T-helper 2 cell (primary cell): ENCODE measurements at places on chromosomes 4 and X.

DNA sequence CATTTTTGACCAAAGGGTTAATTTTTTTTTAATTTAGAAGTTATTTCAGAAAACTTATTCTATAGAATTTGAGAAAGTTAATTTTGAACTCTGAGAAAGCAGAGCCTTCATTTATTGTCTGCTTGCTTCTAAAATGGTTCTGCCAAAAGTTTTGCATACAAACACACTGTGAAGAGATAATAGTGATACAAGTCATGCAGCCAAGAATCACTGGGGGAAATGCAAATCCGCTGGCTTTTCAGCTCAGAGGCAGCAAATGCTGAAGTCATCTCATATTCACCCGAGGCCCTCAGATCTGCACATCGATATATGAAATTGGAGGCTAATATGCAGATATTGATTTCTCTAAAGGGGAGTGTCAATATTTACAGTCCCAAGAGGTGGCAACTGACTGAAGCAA lies 186.2 kb downstream of the KIT start:
- DNase-seq = no peak

DNA sequence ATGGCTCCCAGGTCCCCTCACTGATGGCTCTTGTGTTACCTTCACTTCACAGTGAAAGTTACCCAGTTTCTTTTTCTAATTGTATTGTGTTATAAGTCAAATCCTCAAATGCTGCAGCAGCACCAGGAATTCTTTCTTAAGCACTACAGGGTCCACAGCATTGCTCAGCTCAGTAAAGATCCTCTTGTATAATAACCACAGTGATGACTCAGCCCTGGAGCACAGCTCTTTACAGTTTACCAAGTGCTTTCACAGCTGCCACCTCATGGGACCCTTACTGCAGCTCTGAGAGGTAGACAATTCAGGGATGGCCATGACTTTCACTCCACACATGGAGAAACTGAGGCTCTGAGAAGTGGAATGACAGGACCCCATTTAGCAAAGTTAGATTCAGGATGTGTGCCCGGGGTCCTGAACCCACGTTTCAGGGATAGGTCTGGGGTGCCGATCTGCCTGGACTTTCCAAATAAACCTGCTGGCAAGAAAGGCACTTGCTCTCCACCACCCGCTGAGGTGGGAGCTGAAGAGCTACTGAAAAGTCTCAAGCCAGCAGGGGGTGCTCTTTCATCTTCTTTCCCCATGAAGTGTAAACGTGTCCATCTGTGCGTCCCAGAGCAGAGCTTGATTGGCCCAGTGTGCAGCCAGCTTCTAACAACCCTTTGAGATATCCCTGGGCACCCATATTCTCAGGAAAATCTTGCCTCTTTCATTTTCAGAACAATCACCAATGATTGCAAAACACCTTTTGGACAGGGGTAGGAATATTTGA lies 35.7 kb upstream of the GABRQ start:
- DNase-seq = no peak

DNA sequence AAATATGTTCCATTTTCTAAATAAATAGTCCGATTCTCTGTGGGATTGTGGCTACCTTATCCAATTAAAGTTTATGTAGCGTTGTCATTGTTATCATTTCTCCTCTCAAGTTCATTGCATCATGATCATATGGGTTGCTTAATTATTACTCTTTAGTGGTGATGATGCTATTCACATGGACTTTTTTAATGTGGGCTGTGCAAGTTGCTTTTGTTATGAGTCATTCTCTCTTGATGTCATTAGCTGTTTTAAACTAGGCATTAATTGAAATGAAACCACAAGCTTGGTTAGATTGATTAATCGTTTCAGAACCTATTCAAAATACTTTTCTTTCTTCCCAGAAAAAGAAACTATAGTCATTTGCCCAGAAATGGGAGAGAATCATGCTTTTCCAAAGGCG lies 38.2 kb downstream of the NHS start:
- DNase-seq = no peak

- DNase-seq = no peak
Measured at GRCh38 chr4:38306482-38307071, 346.4 kb downstream of the PTTG2 start.

DNA sequence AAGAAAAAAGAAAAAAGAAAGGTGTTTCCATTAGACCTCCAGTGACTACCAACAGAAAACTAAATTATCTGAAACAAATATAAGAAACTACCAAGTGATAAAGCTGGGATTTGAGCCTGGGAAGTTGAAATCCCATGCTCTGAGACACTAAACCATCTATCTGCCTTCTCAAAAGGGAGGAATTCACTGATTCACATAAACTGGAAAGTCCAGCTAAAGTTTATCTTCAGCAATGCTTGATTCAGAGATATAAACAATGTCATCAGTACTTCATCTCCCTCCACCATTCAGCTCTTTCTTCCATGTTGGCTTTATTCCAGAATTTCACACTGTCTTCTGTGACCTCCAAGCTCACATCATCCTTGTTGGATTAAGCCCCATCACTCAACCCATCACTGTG lies 96.3 kb downstream of the IQCM start:
- DNase-seq = no peak

DNA sequence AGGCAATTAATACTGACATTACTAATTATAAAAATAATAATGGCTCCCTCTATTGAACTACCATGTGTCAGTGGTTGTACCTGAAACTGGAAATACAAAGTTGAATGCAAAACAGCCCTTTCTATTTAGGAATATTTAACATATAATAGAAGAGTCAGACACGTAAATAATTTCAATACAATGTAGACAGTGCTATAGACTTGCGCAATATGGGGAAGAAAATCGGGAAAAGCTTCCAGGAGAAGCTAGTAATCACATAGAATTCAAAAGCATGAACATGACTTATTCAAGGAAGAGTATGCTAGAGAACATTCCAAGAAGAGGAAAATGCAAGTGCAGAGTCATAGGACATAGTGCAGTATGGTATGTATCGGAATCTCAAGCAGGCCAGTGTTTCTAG lies 408.9 kb upstream of the FTHL17 start:
- no peak for DNase-seq

GRCh38 chr4:113531572-113531971 lies 230.0 kb downstream of the CAMK2D start:
- DNase-seq = no peak

DNA sequence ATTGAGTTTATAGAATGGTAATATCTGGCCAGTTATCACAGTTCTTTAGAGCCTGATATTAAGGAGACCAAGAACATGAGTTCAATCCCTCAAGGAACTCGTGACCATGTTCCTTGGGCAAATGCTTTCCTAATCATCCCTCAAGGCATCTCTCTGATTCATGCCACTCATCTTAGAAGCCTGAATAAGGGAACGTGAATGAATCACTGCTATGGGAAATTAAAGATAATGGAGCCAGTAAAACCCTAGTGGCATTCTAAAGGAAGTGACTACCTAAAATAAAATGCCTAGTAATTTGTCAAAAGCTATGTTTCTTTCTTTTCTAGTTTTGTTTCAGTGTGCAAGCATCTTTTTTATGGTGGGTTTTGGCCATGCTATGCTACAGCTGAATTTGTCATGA lies 1161.3 kb downstream of the C4orf33 start:
- no peak for DNase-seq

- DNase-seq = no peak
Measured at GRCh38 chr4:185341377-185341776, 54.3 kb downstream of the LRP2BP start.

DNA sequence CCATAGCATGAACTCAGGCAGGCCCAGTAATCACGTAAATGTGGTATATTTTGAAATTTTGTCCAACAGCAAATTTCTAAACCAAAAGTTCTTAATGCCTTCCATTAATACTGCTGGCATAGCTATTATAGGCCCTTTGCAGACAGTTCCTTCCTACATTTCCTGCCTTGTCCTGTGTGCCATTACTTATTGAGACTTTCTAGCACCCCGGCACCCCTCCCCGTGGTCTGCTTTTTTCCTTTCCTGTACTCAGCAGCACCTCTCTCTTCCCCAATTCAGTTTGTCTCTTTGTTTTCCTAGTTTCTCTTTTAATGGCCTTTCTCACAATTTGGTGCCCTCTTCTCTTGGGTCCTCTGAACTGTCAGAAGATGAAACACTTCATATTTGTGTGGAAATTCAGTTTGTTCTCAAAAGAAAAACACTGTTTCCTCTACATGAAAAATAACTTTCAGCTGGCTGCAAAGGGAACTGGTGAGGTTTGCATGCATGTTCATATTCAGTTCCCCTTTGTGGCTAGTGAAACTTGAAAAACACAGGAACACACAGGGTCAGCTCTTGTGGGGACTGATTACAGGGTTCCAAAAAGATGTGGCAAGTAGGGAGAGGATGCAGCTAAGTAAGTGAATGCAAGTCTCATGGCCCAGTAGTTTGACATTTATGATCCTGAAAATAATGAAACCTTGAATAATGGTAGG lies 17.1 kb downstream of the GPR34 start:
- no peak for DNase-seq

- DNase-seq = no peak
Measured at GRCh38 chrX:74080165-74080564, 223.8 kb upstream of the ZCCHC13 start.

DNA sequence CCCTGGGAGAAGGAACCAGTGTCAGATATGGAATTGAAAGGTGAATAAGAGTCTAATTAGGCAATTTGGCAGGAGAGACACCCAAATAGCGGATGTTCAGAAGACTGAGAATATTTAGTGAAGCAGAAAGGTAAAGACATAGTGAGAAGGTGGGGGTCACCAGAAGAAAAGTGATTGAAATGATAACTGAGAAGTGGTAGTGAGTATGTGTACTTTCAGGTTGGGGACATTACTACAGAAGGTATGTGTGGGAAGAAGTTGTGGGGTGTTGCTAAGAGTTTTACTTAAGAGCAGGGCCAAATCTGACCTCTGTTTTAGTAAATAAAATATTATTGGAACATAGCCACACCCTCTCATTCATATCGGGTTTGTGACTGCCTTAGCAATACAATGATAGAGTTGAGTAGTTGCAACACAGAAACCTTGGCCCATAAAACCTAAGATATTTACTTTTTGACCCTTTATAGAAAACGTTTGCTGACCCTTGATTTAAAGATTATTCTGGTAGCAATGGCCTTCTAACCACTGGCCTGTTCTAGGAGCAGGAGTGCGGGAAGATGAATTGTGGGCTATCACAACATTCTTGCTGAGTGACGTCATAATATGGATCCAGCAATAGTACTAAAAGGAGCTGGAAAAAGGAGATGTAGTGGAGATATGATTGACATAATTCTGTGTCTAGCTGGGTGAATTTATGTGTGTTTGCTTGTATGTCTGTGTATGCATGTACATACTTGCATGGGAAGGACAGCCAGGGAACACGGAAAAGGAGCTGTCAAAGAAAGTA lies 115.3 kb downstream of the HS3ST1 start:
- DNase-seq = no peak

DNA sequence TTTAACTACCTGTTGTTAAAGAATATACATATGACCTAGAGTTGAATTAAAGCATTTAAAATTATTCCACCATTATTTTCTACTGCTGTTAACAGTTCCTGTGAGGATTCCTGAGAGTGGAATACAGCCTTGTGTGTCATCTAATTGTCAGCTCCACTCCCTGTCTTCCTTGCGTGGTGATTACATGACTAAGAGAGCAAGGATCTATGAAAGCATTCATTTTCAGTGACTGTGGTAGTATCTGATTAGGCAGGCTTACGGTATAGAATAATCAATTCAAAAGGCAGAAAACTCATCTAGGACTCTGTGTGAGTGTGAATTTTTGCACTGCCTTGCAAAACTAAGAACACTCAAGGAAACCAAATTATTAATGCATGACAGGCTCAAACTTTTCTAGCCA lies 577.8 kb downstream of the SH3BGRL start:
- DNase-seq = no peak

- DNase-seq = no peak
Measured at GRCh38 chr4:39037941-39038340, 5.7 kb upstream of the TMEM156 start.

GRCh38 chrX:129139837-129140598 lies 383.3 kb downstream of the SMARCA1 start:
- DNase-seq = no peak

DNA sequence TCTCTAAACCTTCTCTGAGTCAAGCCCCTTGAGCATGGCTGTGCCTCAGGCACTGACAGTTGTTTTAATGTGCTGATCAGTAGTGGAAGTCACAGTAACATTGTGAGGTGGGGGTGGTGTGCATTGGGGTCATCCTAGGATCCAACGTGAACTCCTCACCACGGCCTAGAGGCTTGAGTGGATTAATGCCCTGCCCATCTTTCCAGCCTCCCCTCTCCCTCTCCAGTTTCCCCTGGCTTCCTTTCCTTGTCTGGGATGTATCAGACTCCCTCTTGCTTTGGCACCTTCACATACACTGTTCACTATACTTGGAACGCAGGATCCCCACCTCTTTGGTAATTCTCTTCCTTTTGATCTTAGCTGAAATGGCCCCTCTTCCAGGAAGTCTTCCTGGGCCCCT lies 13.3 kb upstream of the PJA1 start:
- DNase-seq = no peak

GRCh38 chr4:74309223-74309622 lies 953 bp downstream of the EPGN start:
- no peak for DNase-seq

GRCh38 chr4:164755432-164755831 lies 1.5 kb downstream of the SMIM31 start:
- no peak for DNase-seq

DNA sequence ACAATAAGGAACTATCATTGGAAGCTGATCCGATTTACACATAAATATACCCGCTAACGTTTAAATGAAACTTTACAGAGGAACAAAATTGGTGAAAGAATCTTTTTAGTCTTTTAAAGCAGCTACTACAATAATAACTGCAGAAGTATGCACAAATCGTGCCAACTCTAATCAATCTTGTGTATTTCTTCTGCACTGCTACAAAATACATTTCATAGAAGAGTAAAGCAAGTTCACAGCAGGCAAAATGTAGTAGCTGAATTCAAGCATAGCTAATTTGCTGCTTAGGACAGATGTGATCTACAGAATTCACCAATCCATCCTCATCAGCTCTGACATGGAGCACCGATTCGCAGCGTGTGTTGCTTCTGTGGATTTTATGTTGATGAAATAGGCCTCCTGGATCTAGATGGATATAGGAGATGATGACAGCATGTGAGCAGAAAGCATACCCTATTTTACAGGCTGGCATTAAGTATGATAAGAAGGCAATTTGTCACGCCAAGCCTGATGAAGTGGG lies 367.3 kb upstream of the FGF13 start:
- no peak for DNase-seq

DNA sequence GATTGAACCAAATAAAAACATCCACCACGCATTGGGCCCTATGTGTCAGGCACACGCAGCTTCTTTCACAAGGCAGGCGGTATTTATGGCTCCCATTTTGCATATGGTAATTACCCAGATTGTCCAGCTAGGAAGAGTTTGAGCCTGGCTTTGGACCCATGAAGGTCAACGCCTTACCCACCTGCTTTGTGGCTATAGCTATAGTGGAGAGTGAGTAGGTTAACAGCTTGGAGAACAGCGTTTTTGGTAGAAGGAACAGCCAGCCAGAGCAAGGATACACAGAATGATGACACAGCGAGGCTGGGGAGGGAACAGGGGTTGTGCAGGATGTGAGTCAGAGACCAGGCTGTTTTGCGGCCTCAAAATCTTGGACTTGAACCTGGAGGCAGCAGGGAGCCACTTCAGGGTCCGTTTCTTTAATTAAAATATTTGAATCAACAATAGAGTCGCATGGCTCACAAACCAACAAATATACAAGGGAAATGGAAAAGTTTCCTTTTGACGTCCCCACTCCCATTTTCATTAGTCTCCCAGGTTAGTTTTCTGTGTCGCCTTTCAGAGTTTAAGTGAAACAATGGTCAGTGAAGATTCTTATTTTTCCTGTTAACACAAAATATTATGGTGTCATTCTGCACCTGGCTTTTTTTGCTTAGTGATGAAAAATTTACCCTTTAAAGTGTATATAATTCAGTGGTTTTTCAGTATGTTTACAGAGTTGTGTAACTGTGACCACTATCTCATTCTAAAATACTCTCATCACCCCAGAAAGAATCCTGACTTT lies 118.2 kb upstream of the STX18 start:
- DNase-seq = no peak
